ENCODE measurements at places on chromosomes 11 and 22.
A peak's percentile ranks its signal among the peaks of the same experiment; 100 is the strongest.

DNA sequence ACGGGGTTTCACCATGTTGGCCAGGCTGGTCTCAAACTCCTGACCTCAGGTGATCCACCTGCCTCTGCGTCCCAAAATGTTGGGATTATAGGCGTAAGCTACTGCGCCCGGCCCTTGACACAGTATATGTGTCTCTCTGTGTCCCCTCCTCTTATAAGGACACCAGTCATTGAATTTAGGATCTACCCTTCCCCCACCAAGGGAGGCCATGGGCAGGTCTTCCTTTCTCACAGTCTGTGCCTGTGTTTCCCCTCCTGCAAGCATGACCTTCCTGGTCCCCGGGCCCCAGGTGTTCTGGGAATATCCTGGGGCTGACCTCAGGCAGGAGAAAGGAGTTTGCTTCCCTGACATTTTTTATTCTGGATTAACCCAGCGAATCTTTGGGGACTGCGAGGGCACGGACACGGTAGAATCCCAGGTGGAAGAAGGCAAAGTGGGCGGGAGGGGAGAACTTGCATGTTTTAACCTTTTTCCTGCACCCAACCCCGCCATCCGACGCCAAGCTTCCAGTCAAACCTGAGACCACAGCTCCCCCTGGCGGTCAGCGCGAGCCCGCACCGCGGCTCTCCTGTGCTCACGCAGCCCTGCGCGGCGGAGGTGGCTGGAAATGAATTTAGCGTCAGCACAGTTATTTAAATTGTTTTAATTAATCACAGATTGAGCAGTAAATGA lies 42.1 kb upstream of the ISX start:
- no peak for DNase-seq

- DNase-seq = no peak
These were observed 18.4 kb downstream of the SULT4A1 start for GRCh38 chr22:43843783-43844530.

- no peak for DNase-seq
These were observed 14.4 kb upstream of the SERPINH1 start for GRCh38 chr11:75547617-75548058.

DNA sequence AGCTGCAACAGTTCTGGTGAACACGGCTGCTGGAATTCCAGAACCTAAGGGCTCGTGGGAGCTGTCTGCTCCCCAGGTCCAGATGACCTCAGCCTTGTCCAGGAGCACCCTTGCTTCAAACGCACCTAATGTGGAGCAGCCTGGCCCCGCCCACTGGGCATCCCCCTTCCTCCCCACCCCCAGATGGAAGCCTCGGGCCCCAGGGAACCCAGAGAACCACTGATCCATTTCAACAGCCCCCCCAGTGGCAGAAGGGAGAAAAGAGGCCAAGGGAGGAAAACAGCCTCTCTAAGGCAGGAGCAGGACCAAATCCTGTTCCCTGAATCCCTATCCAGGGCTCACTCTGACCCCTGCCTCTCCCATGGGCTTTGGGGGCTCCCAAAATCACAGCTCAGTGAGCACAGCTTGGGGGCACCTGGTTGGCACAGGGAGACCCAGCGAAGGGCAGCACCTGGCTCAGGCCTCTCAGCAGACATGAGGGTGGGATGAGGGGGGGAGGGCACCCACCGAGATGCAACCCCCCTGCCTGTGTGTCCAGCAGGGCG lies 1.2 kb downstream of the CYTH4 start:
- DNase-seq = peak; percentile 31

DNA sequence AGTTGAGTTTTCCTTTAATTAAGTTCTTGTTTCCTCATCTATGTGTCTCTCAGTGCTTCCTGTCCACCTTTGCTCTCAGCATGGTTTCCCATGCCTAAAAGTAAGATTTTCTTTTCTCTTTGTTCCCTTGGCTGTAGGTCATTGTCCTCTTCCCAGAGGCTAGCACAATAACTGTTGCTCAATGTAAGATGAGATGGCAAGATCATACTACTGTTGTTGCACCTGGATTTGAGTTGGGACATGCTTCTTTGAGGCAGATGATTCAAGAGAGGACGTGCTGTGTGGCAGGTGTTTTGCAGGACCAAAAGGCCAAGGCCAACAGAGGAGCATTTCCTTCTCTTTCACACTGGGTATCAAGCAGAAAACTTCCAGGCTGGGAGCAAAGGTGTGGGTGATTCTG lies 11.3 kb upstream of the NELL1 start:
- no peak for DNase-seq

DNA sequence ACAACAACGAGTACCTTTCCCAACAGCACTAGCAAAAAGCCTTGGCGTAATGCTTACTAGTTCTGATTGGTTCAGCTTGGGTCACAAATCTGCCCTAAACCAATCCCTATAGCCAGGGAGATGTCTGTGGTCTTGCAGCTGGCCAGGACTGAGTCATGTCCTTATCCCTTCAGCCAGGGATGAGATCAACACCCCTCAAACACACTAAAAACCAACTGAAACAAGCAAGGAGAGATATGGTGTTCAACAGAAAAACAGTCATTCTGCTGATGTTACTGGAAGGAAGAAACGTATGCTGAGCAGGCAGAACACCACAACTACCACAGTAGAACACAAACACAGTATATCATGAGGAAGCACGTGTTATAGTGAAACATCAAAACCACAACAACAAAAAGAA lies 375.6 kb downstream of the LARGE1 start:
- no peak for DNase-seq

- DNase-seq = no peak
These were observed 455.9 kb upstream of the CNTN5 start for GRCh38 chr11:98564881-98565280.

DNA sequence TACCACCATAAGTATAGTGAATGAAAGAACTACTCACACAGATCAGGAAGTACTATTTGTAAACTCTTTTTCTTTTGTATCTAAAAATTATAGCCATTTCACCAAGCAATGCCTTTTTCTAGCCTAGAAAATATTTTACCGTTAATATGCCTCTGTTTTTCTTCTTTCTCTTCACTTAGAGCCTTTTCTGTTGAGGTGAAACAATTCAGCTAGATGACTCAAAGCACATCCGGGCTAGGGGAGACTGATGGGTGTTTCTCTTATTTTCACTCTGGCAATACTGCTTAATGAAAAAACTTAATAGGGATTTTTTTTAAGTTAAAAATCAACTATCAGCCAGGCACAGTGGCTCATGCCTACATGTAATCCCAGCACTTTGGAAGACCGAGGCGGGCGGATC lies 93.3 kb downstream of the SGSM3 start:
- no peak for DNase-seq

- DNase-seq = no peak
These were observed 70.0 kb upstream of the ALX4 start for GRCh38 chr11:44380009-44380313.

DNA sequence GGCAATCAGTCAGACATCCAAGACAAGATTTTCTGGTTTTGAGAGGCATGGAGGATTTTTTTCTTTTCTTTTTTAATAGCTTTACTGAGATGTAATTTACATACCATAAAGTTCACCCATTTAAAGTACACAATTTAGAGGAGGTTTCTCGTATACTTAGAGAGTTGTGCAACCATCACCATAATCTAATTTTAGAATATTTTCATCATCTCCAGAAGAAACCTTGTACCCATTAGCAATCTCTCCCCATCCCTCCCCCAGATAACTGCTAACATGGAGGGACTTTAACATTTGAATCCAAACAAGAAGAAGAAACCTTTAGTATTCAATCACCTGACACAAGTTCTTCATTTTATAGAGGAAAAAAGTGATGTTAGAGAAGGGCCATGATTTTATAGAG lies 83.6 kb downstream of the CLPB start:
- no peak for DNase-seq

- no peak for DNase-seq
These were observed 68.7 kb downstream of the ETS1 start for GRCh38 chr11:128518493-128519207.

DNA sequence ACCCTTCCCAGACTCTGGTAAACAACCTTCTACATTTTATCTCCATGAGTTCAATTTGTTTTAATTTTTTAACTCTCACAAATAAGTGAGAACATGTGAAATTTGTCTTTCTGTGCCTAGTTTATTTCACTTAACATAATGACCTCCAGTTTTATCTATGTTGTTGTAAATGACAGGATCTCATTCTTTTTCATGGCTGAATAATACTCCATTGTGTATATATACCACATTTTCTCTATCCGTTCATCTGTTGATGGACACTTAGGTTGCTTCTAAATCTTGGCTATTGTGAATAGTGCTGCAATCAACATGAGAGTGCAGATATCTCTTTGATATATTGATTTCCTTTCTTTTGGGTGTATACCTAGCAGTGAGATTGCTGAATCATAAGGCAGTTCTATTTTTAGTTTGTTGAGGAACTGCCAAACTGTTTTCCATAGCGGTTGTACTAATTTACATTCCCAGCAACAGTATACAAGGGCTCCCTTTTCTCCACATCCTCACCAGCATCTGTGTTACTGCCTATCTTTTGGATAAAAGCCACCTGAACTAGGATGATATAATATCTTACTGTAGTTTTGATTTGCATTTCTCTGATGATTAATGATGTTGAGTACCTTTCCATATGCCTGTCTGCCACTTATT lies 93.9 kb downstream of the ATG16L2 start:
- no peak for DNase-seq

DNA sequence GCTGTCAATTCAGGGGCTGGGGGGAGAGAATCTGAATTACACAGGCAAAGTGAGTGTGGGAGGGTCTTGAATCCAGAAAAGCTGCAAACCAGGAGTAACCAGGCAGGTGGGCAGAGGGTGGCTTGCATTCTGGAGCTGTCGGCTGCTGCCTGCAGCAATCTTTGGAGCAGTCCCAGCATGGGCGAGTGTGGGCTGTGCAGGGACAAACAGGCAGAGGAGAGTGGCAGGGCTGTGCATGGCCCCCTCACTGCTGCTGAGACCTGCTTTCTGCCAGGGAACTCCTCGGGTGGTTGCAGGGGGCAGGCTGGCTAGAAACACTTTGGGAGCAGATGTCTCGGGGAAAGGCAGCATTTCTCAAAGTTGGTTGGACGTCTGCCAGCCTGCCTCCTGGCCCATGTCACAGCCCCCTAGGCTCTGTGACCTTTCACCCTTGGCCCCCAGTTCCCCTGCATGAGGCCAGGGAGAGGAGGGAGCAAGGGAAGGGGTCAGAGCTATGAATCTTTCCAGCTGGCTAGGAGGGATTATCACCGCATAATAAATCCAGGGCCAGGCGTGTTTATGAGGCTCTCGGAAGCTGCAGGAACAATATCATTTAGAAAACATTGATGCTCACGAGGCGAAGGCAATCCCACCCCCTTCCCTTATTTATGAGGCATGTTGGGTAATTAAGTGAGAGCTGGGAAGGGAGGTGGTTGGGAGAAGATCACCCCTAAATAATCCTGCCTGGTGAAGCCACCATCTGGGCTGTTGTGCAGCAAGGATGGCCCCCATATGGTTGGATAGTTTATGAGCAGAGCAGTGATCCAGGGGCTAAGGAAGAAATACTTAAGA lies 212.3 kb upstream of the NCAM1 start:
- DNase-seq = no peak

DNA sequence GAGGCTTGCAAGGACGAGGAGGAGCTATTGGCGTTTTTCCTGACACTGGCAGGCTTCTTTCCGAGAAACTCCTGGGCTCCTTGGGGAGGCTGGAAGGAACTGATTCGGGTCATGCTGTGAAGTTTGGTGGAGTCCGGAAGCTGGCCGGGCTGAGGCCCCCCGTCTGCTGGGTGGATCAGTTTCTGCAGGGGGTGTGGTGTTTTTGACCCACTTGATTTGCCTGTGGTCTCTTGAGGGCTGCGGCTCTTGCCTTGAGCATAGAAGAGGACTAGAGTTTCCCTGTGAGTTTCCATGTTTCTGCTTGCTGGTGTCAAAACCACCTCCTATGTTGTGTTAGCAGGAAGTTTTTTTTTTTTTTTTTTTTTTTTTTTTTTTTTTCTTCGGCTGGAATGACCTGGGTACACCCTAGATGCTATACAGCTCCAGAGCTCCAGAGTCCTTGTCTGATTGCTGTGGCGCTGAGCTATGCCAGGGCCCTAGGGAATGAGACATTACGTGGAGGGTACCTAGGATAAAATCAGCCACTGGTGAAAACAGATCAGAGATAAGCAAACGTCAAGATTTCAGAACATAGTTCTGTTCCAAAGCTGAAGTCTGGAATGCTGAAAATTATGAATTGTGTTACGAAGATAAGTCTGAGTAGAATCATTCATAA lies 728 bp downstream of the TBC1D22A start:
- no peak for DNase-seq

- DNase-seq = no peak
These were observed 66.8 kb downstream of the CSTPP1 start for GRCh38 chr11:47003180-47003877.

DNA sequence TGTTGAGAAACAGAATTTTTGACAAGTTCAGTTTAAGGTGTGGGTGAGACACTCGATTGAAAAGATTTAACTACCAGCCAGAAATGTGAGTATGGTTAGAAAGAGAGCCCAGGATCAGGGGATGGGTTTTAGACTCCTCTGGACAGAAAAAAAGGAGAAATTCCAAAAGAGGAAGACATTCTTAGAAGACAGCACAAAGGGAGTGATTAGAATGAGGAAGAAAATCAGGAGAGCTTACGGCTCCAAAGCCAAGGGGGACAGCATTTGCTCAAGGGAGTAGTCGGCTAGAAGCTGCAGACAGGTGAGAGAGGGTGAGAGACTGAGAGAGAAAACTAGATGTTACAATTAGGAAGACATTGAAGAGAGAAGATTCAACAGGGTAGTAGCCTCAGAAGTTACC lies 166.1 kb downstream of the ADAMTS15 start:
- no peak for DNase-seq

DNA sequence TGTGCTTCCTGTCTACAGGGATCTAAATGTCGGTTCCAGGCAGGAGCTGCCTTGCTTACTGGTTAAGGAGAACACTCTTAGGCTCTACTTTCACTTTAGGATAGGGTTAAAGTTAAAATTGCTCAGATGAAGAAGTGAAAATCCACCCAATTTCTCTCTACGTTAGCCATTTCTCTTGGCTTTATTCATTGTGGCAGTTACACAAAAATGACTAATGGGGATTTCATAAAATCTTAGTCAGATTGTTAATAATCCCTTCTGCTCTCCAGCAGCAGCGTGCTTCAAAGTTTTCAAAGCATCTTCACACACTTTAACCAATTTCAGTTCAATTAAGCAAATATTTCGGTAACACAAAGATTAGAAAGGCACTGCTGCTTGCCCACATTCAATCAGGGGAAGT lies 58.4 kb upstream of the RCN1 start:
- no peak for DNase-seq

DNA sequence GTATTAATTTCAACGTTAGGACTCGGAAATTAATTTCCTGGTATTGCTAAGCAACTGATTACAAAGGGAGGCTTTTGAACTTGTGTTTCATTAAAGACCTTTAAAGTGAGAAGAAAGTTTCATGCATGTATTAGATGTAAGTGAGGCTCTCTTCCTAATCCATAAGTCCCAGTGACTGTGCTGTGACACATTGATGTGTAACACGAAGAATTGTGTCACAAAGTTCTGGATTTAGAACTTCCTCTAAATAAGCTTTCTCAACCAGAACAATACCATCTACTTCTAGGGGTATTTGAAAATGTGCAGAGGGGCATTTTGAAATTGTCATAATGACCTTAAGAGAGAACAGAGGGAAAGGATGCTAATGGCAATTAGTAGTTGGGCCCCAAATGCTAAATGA lies 14.4 kb downstream of the DCUN1D5 start:
- DNase-seq = no peak
